ENCODE measurements at places on chromosomes 16 and 17.

GRCh38 chr16:53495325-53495724 is 7.7 kb downstream of the AKTIP start:
- DNase-seq: no peak

DNA sequence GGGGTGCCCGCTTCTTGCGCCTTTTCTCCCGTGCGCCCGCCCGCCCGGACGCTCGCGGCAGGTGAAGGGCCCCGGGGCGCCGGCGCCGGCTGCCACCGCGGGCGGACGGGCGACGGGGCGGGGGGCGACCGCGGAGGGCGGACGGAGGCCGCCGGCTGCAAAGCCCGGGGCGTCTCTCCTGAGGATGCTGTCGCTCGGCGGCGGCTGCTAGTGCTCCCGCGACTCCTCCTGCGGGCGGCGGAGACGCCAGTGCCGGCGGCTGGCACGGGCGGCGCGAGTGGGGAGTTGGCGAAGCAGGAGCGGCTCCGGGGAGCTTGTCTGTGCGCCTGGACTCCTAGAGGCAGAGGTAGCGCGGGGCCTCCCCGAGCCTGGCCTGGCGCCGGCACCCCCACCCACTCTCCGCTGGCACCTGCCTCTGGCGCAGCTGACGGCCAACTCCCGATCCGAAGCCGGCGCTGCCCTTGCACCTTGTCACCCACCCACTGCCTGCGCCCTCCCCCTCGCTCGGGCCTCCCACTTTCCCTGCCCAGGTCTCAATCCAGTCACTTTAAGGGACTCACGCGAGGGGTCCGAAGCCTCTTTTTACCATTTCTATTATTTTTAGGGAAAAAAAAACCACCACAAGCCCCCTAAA is at the start of gene FAM20A:
TSS of gene FAM20A (minus strand) at position 437 of the 634 bp plus-strand sequence. CDS start 701 bp downstream, outside the sequence.
- no peak for DNase-seq

DNA sequence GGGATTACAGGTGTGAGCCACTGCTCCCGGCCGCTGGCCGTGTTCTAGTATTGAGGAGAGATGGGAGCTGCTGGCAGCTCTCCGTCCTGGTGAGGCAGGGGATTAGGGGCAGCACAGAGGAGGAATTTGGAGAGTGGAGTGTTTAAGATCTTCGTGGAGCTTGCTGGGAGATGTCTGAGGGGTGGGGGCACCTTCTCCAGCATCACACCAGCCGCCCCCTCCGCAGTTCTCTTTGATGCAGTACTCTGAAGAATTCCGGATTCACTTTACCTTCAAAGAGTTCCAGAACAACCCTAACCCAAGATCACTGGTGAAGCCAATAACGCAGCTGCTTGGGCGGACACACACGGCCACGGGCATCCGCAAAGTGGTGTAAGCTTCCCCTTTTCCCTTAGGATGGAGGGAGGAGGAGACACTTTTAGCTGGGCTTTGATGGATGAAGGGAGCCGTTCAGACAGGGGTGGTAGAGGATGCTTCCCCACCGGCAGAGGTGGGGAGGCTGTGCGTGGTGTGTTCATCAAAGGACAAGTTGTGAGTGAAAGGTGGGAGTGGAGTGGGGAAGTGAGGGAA is 11.9 kb downstream of the ITGAM start:
- DNase-seq: no peak

DNA sequence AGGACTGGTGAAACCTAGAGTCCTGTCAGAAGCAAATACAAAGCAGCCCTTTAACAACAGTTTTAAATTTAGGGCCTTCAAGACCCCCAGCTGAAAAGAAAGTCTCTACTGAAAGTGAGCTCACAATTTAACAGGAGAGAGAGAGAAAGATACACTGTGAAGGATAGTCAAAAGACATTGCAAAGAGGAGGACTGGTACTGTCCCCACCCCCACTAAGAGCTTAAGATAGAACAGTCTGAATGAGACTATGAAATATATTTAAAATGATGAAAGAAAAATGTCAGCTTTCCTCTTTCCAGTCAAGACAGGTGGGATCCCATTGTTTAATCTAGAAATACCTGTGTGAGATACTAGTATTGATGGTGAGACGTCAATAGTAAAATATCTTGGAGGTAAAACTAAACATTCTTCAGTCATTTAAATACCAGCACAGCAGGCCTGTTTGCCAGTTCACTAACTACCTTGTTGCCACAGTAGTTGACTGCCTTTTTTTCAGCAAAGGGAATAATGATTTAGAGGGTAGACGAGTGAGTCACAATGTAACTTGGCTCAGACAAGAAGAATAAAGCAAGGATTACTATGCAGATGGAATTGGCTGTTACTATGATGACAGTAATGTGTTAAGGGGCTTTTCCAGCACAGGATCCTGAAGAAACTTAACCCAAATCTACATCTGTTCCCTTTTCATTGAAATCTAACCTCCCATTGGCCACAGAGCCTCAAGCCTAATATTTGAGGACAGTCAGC is 47.2 kb upstream of the RASL10B start:
- peak; percentile 76 for DNase-seq

DNA sequence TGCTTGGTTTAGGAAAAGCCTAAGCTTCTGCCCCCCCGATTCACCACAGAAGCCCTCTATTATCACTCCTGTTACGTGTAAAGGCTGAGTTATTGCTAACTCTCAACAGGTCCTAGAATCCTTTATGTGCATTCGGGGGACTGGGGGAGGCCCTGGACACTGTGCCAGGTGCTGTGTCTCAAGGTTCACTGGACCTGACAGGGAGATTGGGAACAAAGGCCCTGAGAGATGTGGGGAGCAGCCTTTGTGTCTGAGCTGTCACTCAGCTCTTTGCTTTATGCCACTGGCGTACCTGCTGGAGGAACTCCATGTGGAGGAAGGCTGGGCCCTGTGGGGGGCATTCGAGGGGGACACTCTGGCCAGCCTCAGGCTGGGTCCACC is 65.9 kb downstream of the METRNL start:
- DNase-seq: no peak

- DNase-seq: no peak
These were observed 1.5 kb upstream of the LGALS3BP start for GRCh38 chr17:78981010-78981888.

DNA sequence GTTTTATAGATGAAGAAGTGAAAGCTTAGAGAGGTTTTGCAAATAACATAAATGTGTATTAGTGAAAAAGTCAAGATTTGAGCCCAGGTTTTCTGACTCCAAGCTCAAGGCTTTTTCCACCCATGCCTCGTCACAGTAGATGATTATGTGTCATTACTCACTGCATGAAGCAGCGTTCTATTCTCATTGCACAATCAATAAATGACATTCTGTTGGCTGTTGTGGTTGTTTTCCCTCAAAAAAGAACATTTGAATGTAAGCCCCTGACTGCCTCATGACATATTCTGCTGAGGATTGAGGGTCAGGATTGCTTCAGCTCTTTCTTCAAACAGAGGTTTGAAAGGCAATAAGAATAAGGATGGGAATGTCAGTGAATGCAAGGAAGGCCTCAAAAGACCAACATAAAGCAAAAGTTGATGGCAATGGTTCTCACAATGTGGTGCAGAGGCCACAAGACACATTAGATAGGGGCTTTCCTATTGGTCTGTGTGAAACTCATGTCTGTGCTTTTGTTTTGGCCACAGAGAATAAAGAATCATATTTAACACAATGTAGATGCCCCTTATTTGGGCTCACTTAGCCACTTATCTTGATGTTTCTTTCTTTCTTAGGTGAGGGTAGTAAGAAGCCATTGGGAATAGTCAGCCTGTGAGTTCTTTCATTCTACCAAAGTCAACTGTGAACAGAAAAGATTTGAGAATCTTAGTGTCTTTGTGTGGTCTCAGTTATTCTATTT is 5.4 kb upstream of the MMD start:
- DNase-seq: peak; percentile 73

GRCh38 chr17:2101448-2102257 is 46.8 kb downstream of the HIC1 start:
- peak; percentile 60 for DNase-seq

GRCh38 chr17:45953561-45953960 is 45.5 kb upstream of the STH start:
- DNase-seq: no peak

DNA sequence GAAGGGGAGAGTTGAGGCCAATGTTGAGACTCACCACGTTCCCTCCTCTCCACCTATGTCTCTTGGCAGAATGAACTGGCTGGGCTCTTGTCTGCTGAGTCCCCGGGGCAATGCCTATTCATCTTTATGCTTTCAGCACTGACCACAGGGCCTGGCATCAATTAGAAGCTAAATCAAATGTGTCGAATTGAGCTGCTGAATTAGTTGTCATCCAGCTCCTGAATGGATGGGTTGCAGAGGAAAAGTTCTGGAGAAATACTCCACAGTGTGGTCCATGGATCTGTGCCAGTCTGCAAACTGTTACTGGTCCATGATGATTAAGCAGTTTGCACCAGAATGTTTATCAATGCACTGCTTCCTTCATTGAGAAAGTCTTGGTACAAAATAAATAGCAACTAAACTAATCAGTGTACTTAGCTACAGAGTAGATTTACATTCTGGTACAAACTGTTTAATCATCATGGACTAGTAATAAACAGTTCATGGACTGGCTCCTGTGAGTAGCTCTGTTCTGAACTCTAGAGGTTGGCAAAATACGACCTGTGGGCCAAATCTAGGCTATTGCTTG is 4.6 kb downstream of the CNGB1 start:
- DNase-seq: peak; percentile 6

Data from fibroblast of skin of right quadriceps (primary cell).